ENCODE measurements at places on chromosomes 3 and 15.

DNA sequence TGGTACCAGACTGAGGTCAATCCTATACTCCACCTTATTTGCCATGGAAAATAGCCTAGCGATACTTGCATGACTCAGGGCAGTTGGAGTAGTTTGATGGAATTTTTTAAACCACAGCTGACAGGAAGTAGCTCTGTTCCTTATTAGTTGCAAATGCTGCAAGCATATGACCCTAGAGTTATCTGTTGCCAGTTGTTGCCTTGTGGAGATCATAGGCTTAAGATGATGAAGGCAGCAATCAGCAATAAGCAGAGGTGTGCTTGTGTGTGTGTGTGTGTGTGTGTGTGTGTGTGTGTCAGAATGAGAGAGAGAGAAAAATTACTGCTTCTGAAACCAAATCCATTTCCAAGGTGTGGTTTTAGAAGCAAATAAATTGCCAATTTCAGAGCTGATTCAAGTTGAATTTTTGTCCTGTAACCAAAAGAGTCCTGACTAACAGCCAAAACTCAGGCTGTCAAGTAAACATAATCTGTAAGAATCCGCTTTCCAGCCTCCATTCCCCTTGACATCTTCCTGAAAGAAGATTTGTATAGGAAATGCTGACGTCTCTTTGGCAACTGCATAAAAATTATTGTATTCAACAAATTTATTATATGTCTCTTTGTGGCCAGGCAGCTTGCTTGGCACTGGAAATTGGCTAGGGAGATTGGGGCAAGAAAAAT is 141.2 kb downstream of the SERPINI1 start:
- DNase-seq: no peak

- DNase-seq: no peak
These were observed 163.1 kb downstream of the ZNF385D start for GRCh38 chr3:21587894-21588293.

DNA sequence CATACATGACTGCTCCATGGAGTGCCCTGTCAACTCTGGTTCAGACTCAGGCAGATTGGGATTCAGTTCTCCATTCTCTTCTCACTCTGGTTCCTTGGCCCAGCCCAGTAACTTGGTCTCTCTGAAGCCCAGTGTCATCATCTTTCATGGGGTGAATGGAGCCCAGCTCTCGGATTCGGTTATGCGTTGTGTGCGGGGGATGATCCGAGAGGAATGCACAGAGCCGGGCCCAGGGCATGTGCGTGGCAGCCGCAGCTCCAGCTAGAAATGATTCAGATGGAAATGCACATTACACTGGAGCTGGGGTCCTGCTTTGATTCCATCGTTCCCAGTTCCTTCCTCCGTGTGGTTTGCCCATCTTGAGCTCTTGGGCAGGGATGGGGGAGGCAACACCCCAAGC is 189.4 kb downstream of the FEZF2 start:
- DNase-seq: no peak

DNA sequence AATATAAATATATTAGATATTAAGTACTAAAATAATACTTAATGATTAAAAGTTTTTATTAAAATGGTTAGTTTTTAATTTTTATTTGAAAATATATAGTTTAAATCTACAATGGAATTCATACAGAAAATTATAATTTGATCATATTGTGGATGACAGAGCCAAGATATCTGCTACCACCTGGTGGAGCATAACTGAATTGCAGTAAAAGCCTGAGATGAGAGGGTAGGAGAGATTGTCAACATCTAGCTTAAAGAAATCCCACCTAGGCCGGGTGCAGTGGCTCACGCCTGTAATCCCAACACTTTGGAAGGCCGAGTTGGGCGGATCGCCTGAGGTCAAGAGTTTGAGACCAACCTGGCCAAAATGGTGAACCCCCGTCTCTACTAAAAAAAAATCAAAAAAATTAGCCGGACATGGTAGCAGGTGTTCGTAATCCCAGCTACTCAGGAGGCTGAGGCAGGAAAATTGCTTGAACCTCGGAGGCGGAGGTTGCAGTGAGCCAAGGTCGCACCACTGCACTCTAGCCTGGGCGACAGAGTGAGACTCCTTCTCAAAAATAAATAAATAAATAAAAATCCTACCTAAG is 25.1 kb upstream of the CSTA start:
- peak; percentile 37 for DNase-seq

- DNase-seq: no peak
These were observed 534.2 kb upstream of the ALCAM start for GRCh38 chr3:104832530-104832929.

DNA sequence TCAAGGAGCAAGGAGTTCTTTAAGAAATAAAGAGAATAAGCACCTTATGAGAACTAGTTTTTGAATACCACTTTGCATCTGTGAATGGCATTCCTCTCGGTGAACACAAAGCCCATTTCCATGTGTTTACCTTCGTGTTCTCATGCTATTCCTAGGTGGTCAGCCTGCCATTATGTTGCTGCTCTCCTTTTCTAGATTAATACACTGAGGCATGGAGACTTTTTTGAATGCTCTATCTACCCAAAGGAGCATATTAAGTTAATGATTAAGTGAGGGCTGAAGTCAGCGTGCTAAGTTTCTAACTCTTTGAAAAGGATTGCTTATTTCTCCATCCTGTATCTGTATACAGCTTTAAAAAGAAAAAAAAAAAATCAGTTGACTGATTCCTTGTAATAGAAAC is 394.5 kb downstream of the MECOM start:
- no peak for DNase-seq

All from NCI-H187 (cell line).